AG08396 (cell line): ENCODE measurements at places on chromosomes 6 and 20.

- no peak for DNase-seq
These were observed 20.4 kb downstream of the SNPH start for GRCh38 chr20:1286267-1287024.

DNA sequence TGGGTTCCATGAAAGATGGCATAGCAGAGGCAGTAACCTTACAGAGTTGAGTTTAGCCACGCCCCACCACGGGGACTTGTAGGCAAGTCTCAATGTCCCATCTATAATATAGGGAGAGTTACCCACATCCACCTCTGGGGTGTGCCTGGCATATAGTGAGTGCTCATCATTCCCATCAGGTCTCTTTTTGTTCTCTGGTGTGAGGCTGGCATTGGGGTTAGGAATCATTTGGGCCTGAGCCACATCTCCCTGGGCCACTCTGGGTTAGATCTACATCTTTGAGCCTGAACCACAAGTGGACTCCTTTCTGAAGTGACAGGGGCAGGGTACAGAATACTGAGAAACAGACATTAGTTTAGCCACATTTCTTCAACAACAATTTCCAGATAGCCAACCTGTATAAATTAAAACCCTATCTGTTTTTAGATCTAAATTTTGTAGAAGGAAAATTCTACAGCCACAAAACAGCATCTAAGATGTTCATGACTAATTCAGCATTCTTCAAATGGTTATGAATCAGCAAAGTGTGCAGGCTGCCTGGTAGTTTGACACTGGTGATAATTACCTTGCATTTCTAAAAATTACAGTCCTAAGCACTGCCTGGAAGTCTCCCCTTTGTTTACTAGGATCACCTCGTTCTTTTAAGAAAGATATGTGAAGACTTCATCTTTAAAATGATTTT lies 20.1 kb downstream of the RNF24 start:
- peak; percentile 19 for DNase-seq

GRCh38 chr6:112017169-112017568 lies 36.7 kb upstream of the CCN6 start:
- no peak for DNase-seq

DNA sequence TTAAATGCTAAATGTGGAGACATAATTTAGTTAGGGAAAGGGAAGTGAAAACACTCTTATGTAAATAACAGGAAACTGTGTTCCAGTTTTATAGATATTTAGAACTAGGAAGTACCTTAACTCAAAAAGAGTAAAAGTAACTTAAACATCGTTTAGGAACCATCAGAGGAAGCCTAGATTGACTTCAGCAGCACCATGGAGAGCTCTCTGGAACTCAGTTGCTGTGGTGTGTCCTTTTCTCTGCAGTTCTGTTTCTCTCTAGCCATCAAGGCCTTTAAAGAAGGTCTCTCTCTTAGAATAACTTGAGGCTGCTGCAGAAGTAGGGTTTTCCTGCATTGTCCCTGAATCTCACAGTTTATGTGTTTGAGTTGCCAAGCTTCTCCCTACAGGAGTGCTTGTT lies 26.9 kb downstream of the CLVS2 start:
- DNase-seq: no peak

DNA sequence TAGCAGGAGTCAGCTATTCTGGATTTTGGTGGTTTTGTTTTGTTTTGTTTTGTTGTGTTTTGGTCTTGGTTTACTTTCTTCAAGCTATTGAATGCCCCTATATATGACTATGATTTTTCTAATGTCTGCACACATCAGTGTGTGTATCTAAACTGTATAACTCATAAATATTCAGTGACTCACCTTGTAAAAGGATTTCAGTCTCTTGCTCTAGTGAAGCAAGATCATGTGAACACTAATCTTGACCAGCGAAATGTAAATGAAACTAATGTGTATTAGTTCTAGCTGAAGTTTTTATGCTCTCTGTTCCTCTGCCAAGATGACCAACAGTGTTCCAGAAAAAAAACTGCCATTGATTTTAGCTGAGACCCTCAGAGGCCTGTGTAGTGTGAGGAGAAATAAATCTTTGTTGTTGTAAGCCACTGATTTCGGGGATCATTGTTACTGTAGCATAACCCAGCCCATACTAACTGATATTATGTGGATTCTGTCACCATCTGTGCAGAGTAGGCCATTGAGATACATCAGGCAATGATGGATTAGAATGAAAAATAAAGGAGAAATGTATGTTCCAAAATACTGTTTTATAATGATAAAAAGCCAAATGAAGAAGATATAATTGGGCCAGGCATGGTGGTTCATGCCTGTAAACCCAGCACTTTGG lies 11.5 kb upstream of the BTBD9 start:
- no peak for DNase-seq

- DNase-seq: no peak
These were observed 10.3 kb downstream of the PPP1R14C start for GRCh38 chr6:150152891-150153876.

DNA sequence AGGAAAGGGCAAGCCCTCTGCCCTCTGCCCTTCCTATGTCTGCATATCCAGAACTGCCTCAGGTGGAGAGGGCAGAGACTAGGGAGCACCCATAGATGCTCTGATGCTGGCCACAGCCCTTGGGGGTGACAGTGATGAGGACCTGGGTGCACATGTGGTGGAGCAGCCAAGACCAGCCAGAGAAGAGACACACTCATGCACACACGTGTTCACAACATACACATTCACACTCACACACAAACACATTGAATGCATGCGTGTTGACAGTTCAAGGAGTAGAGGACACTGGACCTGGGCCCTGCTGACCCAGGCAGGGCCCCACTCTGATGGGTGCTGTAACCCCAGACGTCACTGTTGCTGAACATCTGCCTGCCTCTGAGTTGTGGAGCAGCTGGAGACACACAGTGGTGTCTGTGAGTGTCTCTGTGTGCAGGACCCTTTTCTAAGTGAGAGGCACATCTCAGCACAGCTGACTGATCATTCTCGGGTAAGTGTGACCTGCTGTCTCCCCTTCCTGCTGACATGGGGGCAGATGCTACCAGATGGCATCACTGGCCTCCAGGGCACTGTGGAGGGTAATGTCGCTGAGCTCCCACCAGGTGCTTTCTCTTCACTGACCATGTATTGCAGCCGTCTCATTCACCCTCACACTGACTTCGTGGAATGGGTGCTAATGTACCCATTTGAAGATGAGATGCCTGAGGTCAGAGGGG lies 30.1 kb upstream of the MAS1L start:
- no peak for DNase-seq

GRCh38 chr20:43662943-43663655 lies 3.8 kb upstream of the MYBL2 start:
- no peak for DNase-seq

- DNase-seq: no peak
These were observed 105.9 kb downstream of the TRERF1 start for GRCh38 chr6:42345696-42346416.

DNA sequence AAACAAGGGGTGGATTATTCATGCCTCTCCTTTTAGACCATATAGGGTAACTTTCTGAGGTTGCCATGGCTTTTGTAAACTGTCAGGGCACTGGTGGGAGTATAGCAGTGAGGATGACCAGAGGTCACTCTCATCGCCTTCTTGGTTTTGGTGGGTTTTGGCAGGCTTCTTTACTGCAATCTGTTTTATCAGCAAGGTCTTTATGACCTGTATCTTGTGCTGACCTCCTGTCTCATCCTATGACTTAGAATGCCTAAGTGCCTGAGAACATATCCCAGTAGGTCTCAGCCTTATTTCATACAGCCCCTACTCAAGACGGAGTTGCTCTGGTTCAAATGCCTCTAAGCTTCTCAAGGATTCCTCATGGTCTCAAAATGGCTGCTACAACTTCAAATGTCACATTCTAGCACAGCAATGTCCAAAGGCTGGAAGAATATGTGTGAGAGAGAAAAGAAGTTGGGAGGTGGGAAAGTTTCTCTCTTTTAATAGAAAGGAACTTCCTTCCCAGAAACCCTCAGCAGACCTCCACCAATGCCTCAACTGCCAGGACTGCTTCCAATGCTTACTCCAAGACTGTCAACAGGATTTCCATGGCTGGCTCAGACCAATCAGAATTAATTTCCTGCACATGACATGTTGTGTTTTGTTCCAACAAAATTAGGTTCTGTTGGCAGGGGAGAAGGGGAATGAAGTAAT lies 46.6 kb upstream of the SLC9A8 start:
- no peak for DNase-seq

- no peak for DNase-seq
These were observed 36.6 kb upstream of the FOXP4 start for GRCh38 chr6:41509580-41509979.

GRCh38 chr6:144343701-144344428 lies 58.7 kb downstream of the UTRN start:
- DNase-seq: no peak

DNA sequence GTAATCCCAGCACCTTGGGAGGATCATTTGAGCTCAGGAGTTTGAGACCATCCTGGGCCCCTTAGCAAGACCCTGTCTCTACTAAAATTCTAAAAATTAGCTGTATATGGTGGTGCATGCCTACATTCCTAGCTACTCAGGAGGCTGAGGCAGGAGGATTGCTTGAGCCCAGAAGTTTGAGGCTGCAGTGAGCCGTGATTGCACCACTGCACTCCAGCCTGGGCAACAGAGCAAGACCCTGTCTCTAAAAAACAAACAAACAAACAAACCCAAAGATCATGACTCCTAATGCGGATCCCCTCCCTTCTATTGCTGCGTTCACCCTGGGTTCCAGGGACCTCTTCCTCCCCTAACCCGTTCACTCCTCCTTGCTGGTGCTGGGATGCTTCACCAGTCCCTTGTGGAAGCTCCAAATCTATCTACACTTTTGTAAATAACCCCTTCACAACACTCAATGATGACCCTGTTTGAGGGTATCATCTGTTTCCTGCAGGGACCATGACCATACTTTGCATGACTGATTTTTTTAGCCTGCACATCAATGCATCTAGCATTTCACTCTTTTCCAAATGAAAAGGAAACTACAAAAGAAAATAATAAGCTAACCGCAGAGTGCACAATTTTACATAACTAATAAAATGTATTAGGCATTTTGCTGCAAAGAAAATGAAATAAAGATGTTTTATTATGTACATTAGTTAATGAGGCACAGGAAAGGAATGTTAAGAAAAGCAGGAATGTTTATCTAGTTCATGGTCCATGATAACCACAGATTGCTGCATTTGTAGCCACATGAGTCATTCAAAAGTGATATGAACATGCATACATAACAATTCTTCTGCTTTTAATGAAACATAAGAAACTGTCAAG lies 30.5 kb upstream of the IPCEF1 start:
- peak; percentile 44 for DNase-seq

DNA sequence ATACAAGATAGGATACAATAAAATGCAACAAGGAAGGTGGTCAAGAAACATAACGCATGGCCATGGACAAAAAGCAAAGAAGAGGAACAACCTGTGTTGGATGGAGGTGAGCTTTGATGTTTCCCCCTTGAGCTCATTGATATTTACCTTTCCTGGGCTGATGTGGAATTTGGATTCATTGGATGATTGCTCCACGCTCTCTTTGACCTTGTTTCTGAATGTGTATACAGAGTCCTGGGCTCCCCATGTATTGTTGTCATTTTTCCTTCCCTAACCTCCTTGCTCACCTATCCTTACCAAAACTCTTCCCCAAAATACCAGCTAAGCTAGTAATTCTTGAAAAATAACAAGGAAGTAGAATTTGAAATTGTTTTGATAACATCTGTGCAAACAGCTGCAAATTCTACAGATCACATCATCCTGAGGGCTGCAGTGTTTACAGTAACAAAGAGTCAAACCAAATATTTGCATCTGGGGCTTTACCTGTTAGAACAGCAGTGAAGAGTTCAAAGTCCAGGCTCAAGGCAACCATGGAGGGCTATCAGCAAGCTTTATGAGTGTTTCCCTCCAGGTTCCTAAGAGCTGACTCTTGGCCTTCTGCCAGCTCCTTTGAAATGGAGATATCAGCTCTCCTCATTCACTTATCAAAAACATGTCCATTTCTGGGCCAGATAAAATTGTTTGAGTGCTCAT lies 214.3 kb upstream of the MARCKS start:
- no peak for DNase-seq

- no peak for DNase-seq
These were observed 57.5 kb downstream of the BFSP1 start for GRCh38 chr20:17473659-17474058.

DNA sequence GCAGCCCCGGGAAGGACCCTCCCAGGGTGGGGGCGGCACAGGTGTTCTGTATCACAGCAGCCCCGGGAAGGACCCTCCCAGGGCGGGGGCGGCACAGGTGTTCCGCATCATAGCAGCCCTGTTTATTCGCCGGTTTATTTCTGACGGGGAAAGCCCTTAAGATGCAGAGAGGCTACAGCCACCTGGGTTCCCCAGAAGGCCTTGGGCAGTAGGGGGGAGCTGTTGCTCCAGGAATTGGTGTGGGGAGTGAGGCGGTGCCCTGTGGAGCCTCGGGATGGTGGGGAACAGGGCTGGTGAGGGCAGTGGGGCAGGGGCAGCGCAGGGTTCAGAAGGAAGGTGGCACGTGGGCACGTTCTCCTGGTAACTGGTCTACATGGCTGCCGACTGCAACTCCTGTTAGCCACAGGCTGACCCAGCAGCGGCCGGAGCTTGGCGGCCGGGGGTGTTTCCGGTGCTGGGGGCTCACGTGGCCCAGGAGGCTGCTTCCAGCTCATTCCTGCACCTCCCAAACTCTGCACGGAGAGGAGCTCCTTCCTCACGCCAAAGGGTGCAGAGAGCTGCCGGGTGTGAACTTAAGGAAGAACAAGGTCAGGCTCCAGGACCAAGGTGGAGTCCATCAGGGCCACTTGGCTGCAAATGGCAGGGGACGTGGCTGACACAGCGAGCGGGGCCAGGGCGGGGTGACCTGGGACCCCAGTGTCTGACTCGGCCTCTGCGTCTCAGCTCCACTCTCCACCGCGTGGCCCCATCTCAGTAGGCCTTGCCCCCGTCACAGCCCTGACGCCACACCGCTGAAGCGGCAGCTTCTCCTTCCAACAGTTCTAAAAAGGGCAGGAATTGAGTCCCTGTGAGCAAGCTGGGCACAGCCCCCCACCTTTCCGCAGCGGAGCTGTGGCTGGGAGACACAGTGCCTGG lies 13.2 kb downstream of the SLCO4A1 start:
- DNase-seq: no peak
